Activated CD4-positive, alpha-beta T cell treated with anti-CD3 and anti-CD28 coated beads, Interleukin-2, Interleukin-6, amounts not matched to agents 100 ng/mL and 50 ng/mL, durations not matched to agents 16 hours and 8 hours (primary cell): ENCODE measurements at places on chromosomes 6 and 20.

DNA sequence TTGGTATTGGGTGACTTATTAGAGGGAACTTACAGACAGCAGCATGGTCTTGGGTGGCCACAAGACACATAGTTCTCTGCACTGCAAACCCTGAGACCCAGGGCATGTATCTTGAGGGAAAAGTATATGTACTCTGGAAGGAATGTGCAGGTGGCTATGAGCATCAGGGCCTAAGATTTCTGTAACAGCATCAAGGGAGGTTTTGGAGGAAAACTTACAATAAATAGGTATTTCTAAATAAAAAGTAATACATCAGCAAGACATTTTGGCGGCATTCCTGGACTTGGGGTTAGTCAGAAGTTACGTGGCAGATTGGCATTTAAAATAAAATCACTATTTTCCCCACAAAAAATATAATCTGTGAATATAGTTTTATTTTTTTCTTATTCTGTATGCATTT is 8.0 kb upstream of the STX7 start:
- DNase-seq = no peak

- no peak for DNase-seq
Observed at GRCh38 chr6:73471686-73472290, 10.3 kb downstream of the MTO1 start.

GRCh38 chr6:142047934-142048592 is 84.7 kb upstream of the GJE1 start:
- no peak for DNase-seq

- DNase-seq = no peak
Observed at GRCh38 chr20:48339190-48339985, 488.4 kb downstream of the PREX1 start.

- DNase-seq = no peak
Observed at GRCh38 chr20:3353646-3354045, 53.8 kb downstream of the DNAAF9 start.

- DNase-seq = no peak
Observed at GRCh38 chr6:139944131-139944530, 569.7 kb upstream of the CITED2 start.

DNA sequence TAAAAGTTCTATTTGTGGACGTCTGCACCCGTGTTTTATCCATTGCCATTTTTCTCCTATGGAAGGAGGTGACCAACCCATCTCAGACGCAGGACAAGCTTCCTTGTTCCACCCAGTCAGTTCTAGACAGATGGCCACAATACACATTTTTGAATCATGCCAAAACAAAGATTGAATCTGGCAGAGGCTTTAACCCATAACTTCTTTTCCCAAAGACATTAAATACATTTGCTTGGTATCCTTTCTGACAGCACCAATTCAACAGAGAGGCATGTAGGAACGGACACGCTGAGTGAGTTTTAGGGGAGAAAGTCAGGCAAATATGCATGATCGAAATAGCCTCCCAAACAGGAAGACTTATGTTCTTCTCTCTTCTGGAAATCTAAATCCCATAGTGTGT is 552.7 kb upstream of the AGPAT4 start:
- no peak for DNase-seq

DNA sequence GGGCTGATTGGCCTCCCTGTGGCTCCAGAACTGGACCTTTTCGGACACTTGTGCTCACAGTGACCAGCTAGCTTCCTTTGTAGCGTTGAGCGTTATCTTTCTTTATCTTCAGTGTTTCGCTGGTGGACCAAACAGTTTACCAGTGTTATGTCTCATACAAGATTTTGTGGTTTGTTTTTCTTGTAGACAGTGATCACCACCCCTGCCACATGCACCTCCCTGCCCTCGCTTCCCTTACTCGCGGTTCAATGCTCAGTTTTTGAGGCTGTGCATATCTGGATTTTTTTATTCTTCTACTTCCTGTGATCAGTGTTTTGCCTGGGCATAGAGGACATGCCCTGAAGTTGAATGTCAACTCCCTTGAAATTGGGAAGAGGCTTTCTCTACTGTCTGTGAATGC is 16.4 kb downstream of the MYT1 start:
- no peak for DNase-seq

DNA sequence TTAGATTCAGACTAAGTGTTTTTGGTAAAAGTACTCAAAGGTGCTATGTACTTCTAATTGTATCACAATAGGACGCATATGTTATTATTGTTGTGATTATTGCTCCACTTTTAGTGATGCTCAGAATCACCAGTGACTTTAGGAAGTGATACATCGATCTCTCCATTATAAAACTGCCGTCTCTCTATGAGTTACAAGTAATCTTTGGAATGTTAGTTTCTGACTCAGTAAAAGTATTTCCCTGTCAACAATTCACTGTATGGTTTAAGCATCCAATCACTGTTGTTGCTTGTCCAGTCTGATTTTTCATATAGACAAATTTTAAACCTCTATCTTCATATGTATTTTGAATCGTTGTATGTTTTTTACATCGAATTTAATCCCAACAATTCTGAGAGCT is 9.4 kb downstream of the DCBLD1 start:
- DNase-seq = no peak

GRCh38 chr20:48378976-48379675 is 448.7 kb downstream of the PREX1 start:
- DNase-seq = no peak

GRCh38 chr6:11755725-11756124 is 22.9 kb downstream of the ADTRP start:
- DNase-seq = no peak

GRCh38 chr6:14546036-14546435 is 428.5 kb downstream of the CD83 start:
- no peak for DNase-seq

- no peak for DNase-seq
Observed at GRCh38 chr20:20683481-20684321, 28.7 kb downstream of the RALGAPA2 start.

- peak; percentile 64 for DNase-seq
Observed at GRCh38 chr20:10603378-10603777, 70.4 kb downstream of the JAG1 start.

DNA sequence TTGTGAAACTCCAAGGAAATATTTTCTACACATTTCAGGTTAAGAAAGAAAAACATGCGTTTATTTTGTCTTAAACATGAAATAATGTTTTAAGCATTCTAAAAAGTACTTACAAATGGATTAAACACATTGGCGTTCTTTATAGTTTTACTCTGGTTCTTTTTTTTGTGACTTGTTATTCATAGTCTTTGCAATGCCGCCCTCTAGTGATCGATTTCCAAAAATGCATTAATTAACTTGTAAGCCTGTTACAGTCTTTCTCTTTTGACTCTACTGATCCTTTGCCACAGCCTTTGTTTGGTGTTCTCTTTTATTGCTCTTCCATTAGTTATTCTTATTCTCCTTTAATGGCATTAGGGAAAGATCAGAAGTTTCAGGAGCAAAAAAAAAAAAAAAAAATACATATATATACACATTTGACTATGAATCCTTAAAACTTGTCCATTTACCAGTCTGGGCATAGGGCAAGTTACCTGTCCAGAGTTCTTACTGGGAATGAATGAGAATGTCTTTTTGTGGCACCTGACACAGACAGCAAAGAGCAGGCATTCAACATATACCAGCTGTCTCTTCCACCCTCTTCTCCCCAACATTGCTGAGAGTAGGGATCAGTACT is 59.9 kb downstream of the MACROD2 start:
- peak; percentile 63 for DNase-seq

- DNase-seq = no peak
Observed at GRCh38 chr6:117272032-117272866, 6.9 kb downstream of the VGLL2 start.

- no peak for DNase-seq
Observed at GRCh38 chr6:135939208-135939591, 87.7 kb downstream of the PDE7B start.

DNA sequence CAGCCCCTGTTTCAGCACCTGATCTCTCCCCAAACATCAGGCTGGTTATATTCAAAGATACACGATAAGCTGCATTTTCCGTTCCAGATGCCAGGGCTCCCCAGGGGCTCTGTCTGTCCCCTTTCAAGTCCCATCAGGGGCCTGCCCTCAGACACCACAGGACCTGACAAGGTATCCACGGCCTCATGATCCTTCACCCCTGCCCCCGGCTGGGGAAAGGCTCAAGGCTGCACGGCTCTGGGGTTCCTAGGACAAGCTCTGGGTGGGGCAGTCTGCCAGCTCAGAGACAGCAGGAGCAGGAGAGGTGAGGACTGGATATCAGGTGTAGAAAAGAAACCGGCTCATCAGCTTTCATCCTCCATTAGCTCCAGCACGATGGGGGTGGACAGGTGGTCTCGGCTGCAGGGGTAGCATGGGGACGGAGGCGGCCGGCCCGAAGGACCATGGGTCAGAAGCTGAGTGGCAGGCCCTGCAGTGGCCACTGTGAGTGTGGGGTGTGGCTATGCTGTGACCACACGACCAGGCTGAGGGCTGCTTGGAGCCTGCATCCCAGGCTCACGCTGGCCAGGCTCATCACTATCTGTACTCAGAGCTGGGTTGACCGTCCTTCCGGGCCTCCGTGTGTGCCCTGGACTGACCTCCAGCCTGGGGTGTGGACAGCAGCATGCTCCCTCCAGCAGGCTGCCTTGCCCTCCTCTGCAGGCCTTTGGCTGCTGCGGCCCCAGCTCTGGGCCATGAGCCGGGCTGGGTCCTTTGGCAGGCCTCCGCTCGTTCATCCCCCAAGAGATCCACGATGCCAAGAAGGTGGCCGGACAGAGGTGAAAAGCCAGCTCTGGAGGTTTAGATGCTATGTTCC is 386.2 kb downstream of the THBS2 start:
- no peak for DNase-seq

GRCh38 chr20:55090286-55090685 is 614.9 kb downstream of the DOK5 start:
- no peak for DNase-seq

GRCh38 chr6:162854228-162854627 is 126.5 kb downstream of the PACRG start:
- DNase-seq = no peak

DNA sequence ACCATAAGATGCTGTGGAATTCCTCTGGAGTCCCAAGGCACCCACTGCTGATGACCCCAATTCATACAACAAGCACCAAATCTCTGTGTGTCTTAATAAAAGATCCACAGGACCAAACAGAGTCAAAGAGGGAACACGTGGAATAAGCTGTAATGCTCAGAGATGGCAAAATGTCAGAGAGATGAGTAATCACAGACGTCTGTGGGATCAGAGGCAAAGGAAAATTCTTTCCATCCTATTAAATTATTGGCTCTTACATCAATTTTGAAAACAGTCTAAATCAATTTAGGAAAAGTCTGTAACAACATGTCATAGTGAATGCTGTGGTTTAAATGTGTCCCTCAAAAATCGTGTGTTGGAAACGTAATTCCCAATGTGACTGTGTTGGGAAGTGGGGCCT is 17.5 kb upstream of the SAMD3 start:
- no peak for DNase-seq

DNA sequence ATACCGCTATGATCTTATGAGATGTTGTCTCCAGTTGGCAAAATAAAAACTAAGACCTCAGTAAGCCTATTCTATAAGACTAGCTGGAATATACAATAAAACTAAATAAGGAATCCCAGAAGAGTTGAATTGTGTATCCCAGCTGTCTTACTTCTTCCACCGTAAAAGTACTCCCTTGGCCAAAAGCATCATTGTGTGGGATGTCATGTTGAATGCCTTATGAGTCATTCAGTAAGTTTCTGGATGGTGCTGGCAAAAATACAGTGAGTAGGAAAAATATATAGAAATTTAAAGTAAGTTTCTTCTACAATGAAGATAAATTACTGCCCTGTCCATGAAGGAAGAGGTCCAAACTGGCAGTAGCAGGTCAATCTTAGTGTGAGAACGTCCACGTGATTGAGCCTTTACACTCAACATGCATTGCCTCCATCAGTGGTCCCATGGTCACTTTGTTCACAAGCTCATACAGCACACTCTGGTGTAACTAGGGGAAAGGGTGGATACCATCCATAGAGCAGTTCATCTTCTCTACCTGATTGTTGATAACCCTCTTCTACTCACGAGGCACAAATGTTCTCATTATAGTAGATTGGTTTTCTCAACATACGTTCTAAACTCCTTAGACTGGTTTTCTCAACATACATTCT is 13.7 kb upstream of the ZNF318 start:
- peak; percentile 18 for DNase-seq

DNA sequence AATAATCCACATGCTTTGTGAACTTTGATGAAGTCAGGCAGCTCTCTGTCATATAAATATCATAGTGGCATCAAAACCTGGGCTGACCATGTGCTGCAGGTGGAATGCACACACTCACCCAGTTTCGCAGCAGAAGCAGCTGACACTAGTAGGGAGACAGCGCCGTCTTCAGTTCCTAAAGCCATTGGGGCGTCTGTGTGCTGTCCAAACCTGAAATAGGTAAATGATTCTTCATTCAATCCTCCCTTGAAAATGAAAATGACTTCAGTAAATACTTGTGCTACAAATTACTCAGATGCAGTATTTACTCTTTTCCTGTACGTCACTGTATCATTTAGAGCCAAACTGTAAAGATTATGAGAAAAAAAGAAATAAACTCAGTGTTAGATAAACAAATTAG is 127.5 kb downstream of the EYA4 start:
- no peak for DNase-seq

DNA sequence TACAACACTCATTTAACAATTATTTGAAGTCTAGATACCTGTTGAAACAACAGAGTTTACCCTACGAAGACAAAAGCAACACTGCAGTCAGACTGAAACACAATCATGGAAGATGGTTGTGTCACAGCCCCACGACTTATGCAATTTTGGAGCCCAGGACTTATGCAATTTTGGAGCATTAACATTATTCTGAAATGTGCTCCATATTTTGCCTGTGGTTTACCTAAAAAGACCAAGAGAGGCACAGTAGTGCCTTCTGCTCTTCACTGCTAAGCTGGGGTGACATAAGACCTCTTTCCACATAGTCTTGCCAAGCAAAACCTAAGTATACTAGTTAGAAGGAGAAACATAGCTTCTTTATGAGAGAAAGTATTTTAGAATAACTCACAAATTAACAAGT is 216.5 kb downstream of the PTPRK start:
- no peak for DNase-seq

- no peak for DNase-seq
Observed at GRCh38 chr6:124885171-124885570, 77.1 kb upstream of the RNF217 start.

- no peak for DNase-seq
Observed at GRCh38 chr6:55064711-55065420, 109.4 kb upstream of the HCRTR2 start.
